Left renal pelvis (tissue), 4 donors: ENCODE measurements at places on chromosomes 5 and 9. TPM values are rescaled to one million over a fixed set of nuclear protein-coding genes. Genes with fewer than 3 reads are reported as not detected.

BTNL9 gene
- polyA plus RNA-seq: 4.2 TPM

BTNL8 gene
- 0.84 TPM for polyA plus RNA-seq

CD14 gene
- 10.2 TPM for polyA plus RNA-seq

PCDHA1 gene
- polyA plus RNA-seq: not detected

DNA sequence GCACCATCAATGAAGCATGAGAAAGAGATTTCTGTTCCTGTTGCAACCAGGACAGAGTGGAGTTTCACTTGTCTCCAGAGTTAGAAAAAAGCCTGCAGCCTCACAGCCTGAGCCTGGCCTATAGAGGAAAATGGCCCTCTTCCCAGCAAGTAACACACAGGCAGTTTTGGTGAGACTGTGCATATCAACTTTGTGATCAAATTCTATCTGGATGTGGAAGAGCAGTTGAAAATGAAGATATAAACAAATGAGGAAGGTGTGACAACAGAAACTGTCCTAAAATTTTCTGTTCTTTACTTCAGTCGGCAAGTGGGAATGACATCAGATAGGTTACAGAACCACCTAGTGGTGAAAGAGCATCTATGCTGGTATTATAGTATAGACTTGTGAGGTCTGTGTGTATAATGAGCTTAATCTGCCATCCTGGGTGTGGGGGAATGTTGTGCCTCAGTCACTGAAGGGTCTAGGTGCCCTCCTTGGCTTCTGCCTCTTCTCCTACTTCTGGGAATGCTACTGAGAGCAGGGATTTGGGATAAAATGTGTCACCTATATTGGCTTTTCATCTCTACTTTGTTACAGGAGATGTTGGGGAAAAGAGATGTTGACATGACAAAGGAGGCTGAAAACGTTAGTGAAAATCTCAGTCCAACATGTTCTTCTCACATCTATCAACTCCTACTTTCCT, 28.2 kb downstream of the YIPF5 start:
- no peak for DNase-seq

GRCh38 chr9:131658377-131659129, 81.3 kb downstream of the RAPGEF1 start:
- no peak for DNase-seq

- no peak for DNase-seq
These were observed 203.4 kb downstream of the AUH start for GRCh38 chr9:91158286-91158685.

DNA sequence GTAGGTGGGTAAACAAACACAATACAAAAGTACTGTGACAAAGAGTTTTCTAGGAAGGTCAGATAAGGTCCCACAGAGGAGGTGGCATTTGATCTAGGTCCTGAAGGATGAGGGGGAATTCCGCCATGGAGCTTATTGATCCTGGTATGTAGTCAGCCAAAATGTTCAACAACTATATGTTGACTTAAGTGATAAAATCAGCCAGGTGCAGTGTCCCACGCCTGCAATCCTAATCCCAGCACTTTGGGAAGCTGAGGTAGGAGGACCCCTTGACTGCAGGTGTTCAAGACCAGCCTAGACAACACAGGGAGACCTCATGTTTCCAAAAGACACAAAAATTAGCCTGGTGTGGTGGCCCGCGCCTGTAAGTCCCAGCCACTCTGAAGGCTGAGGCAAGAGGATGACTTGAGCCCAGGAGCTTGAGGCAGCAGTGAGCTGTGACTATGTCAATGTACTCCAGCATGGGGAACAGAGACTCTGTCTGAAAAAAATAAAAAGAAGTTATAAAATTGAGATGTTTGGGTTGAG, 46.4 kb upstream of the PLIN2 start:
- no peak for DNase-seq

- no peak for DNase-seq
These were observed 13.2 kb downstream of the SEMA4D start for GRCh38 chr9:89484475-89485404.

DNA sequence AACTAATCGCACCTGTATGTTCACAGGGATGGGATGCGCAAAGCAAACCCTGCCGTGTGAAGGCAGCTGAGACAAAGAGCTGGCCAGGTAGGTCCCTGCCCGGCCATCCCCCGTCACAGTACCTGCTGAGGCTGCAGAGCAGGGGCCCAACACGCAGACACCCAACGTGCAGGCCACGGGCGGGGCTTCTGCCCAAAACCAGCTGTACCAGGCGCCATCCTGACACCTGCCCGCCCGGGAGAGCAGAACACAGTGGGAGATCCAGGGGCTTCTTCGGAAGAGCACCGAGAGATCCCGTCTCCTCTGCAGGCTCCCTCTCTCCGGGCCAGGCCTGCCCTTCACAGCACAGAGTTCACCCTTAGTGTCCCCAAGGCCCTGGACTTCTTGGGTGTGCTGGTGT, 28.4 kb downstream of the ABO start:
- no peak for DNase-seq

DNA sequence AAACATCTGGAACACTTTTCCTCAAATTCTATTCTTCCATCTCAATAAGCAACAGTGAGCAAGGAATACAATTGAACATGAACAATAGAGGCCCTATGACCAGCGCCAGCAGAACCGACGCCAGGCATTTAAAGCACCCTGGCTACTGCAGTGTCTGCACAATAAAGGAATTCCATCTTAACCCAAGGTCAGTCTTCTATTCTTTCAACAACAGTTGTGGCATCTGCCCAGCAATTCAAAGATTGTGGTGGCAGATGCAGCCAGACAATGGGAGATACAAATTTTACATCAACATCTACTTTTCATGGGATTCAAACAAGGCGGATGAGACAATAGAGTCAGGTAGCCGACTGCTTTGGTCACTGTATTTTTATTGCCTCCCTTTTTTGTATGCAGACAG, 65.9 kb downstream of the ELL2 start:
- DNase-seq: no peak
